CD4-positive, alpha-beta T cell treated with Interleukin-21 for 1 hour (primary cell): ENCODE measurements at places on chromosomes 7 and 10.

GRCh38 chr7:72781161-72781560, 46.8 kb downstream of the TYW1B start:
- no peak for DNase-seq

DNA sequence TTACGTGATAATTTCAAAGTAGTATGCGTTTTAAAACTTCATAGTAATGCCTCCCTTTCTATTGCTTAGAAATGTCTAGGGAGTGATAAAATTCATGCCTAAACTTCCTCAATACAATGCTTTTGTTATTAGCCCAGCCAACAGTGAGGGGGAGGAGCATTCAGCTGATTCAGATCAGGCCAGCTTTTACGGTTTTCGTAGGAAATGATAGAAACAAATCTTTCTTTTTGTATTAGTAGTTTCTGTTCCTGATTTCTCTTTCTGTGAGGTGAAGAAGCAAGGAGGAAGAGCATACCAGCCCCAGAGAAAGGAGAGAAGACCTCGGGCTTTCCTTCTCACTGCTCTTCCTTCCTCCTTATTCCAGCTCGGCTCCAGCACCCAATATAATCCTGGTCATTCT, 35.2 kb upstream of the ITPRID1 start:
- no peak for DNase-seq

DNA sequence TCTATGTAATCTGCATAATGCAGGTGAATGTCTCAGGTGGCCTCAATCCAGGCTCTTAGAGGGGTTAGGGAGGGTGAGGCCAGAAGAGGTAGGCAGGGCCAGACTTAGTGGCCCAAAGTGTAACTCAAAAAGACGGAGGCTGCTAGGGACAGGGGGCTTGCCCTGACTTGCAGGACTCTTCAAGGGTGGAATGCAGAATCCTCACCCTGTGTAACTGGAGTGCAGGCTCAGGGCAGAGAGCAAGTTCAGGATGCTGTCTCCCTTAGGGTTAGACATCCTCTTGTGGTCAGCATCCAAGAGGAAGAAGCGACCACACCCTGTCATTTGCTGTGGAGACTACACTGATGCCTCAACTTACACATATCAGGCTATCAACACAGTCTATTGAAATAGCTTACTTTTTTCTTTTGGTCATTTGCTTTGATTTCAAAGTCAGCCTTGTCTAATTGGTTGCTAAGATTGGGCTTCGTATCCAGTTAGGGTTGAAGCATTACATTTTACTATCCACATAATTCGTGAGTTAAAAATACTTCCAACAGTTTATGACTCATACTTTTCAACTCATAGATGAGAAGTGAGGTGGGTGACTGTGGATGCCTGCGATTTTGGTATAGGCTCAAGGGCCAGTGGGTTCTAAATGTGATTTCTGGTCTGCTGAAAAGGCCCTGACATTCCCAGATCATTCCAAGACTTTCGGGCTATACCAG, 563.6 kb downstream of the SUGCT start:
- DNase-seq, result no peak

DNA sequence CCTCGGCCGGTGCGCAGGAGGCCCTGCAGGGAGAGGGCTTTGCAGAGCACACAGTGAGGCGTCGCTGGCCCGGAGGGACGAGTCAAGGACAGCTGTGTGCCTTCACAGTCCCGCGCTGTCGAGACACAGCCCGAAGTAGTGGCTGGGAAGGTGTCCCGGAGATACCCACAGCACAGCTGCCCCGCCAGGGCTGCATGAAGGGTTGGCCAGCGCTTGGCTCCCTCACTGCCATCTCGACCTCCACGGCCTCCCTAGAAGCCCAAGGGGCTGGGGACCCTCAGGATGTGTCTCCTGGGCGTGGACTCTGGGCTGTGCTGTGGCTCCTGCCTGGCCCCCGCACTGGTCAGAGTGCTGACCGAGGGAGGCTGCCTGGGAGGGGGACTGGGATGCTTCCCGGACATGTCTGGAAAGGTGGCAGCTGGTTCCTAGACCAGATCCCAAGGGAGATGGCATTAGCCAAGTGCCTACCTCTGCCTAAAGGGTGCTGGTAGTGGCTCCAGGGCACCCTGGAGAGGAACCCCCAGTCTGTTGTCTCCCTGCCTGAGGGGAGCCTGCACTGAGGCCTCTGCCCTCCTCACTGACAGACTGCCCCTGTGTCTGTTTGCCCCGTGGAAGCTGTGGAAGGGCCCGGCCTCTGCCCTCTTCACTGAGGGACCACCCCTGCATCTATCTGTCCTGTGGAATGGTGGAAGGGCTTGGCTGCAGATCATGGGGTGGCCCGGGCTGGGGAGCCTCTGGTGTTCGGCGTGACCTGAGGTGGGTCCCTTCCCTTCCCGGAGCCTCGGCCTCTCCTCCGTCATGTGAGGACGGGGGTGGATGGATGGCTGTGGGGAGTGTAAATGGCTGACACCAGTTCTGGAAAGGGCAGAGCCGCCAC, 5.8 kb downstream of the ELFN1 start:
- DNase-seq, result no peak

DNA sequence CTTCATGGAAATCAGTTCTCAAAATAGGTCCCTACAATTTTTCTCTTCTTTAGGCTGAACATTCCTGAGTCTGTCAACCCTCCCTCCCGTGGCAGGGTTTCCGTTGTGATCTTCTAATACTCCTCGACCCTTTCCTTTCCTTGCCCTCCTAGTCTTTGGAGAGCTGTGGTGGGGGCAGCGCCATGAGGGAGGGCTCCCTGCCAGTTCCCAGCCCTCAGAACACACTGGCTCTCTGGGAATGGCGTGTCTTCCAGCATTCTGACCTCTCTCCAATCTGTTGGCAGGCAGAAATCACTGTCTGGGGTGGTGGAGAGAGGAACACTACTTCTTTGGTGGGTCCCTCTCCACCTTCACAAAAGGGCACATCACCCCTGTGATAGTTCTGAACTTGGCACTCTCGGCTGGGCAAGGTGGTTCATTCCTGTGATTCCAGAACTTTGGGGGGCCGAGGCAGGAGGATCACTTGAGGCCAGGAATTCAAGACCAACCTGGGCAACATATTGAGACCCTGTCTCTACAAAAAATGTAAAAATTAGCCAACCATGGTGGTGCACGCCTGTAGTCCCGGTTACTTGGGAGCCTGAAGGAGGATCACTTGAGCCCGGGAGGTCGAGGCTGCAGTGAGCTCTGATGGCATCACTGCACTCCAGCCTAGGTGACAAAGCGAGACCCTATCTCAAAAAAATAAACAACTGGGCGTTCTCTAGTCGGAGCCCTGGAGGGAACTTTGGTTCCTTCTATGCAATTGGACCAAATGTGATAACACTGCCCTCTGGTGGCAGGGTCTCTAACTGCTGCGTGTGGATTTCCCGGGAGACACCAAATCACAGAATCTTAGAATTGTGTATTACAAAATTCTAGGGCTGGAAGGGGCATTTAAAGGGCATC, 13.1 kb upstream of the ARPC1A start:
- DNase-seq, result peak; percentile 71

DNA sequence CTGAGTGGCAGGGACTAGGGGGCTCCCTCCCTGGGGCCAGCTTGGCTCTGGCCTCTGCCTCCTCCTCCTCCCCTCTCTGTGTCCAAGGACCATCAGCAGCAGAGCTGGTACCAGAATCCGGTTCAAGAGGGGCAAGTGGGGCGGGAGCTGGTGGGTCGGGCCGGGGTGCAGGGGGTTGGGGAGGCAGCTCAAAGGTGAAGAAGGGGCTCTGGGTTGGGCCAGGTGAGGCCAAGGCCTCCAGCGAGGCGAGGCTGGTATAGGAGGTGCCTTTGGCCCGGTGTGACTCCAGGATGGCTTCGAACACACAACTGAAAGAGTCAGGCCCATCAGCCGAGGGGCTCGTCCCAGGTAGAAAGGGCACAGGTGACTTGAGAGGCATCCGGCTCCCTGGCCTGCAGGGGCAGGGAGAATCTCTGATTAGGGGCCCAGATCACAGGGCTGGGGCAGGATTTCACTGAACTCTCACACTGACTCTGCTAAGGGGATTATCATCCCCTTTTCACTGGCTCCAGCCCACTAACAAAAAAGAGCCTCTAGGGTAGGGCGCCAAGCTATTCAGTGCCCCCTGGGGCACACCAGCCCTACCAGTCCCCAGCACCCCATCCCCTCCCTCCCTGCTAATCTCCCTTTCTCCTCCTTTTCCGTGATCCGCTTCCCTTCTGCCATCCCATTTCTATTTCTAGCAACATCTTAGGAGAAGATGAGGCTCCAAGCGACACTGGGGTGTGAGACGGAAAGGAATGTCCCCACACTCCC, 4.6 kb downstream of the PSD start:
- no peak for DNase-seq

DNA sequence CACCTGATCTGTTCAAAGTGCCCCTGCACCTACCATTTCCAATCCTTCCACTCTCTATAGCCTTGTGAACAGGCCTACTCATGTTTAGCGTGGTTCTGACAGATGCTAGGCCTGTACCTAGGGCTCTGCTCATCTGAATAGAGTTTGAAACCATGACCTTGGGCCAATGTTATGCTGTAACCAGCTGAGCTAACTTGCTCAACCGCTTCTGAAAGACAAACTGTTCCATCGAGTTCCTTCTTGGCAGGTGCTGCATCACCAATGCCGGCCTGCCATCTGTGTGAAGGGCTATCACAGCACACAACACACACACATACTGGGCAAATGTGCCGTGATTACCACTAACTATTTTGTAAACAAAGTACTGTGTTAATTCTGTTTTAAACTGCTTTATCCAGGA, 419.0 kb upstream of the GALNT17 start:
- no peak for DNase-seq

- DNase-seq, result no peak
These were observed 197.9 kb downstream of the MBL2 start for GRCh38 chr10:52574697-52575096.

DNA sequence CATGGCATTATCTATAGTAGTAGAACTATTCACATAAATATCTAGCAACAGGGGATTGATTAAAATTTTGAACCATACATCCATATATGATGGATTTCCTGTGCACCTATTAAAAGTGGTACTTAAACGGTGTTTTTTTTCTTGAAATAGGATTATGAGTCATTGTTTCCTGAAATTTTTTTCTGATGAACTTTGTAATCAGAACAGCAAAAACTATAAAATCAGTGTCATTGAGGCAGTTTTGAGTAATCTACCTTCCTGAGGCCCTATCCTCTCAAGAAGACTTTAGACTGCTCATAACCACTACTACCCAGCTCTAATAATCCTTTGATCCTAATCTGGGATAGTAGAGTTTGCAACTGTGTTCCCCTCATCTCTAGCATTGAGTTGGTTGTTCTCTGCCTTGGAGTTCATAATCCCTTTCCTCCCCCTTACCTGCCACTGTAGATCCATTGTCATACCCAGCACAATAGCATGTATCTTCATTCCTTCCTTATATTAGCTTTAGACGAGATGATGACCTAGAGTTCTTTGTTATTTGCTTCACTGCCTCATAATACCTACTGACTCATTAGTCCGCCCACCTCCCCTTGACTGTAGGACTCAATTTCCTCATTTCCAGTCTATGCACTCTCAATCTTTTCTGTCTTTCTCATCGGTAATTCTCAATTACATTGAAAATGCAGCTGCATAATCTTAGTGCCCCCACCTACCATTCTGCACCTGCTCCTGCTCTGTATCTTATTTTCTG, 133.4 kb downstream of the LRRC4 start:
- DNase-seq, result no peak

- DNase-seq, result no peak
These were observed 98.6 kb upstream of the RPA3 start for GRCh38 chr7:7816816-7817536.

DNA sequence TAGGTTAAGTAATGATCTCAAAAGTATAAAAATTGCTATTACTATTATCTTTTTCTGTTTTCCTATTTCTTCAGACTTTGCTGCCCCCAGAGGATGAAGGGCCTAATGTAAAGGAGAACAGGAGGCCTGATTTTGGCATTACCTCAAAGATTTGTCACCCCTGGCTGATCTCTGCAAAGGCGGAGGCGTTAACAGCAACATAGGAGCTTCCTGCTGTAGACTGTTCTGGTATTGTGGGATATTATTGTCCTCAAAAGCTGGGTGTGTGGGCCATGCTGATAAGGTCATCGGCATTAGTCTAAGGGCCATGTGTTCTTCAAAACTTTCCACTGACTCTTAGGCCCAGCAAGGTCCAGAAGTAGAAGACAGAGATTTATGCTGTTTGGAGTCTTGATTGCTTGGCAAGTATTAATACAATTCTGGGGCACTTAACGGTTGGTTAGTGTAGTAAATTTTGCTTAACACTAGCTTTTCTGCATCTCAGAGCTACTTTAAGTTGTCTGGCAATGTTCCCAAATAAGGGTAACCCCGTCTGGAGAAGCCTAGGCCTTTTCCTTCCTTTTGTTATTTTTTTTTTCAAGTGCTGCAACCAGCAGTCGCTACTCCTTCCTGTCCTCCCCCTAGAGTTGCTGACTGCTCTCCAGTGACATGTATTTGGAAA, 14.0 kb upstream of the ENTPD1 start:
- DNase-seq, result no peak

DNA sequence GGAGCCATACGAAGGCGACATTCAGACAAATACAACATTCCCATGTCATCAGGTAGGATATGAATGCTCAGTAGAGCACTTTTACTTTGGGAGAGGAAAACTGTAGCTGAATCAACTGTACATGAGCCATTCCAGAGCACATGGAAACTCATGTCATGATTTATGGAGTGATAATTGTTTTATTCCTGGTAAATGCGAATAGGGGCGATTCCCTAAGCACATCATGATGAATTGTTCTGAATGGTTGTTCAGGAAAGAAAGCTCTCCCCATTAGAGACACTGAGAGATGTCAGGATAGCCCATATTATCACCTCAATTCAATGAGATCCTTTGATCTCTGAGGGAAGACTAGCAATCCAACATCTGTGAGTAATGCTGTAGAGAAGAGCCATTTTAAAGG, 243.6 kb downstream of the FOXP2 start:
- DNase-seq, result no peak

DNA sequence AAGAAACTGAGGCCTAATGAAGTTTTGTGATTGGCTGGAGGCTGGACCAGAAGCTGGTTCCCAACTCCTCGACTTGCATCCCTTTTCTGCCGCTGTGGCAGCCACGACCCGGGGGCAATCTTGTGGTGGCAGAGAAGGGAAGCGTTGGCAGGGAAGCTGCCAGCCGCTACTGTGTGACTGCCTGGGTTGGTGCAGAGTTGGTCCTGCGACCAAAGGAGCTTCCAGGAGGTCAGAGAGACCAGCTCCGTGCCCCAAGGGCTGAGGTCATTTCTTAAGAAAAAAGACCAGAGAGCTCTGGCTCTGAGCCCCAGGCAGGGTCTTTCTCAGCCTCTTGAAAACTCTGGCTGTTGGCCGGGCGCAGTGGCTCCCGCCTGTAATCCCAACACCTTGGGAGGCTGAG, 47.2 kb downstream of the PRF1 start:
- DNase-seq, result no peak

GRCh38 chr10:59560161-59560560, 149.5 kb downstream of the SLC16A9 start:
- no peak for DNase-seq

GRCh38 chr10:839550-840205, 91.8 kb downstream of the LARP4B start:
- DNase-seq, result no peak

- peak; percentile 69 for DNase-seq
These were observed 49.8 kb downstream of the PAXIP1 start for GRCh38 chr7:154953006-154953684.

GRCh38 chr7:46855851-46856250, 726.1 kb downstream of the TNS3 start:
- DNase-seq, result no peak

- no peak for DNase-seq
These were observed 5.8 kb downstream of the ZSCAN25 start for GRCh38 chr7:99622596-99622995.
